NCI-H446 treated with DMSO at 0.1 percent for 48 hours (cell line): ENCODE measurements at places on chromosomes 2 and 18.
A peak's percentile ranks its signal among the peaks of the same experiment; 100 is the strongest.

DNA sequence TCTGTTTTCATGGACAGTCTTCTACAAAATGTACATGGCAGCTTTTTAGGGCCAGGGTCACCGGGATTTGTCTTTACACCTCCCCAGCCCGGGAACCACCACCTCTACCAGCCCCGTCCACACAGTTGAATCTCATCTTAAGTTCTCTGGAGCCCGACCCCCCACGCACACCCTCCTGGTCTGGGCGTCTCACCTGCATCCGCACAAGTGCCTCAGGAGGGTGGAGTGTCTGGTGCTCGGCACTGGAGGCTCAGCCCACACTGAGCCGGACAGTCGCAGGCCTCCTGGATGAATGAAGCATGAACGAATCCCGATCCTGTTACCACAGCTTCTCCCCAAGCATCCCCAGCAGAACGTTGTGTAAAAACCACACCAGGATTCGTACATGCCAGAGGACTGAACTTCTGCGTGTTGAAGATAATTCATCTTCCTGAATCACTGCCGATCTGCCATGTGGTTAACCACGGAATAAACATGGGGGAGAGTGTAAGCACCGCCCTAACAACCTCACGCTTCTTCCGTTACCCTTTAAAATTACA, 162.0 kb downstream of the RTP5 start:
- DNase-seq = no peak

DNA sequence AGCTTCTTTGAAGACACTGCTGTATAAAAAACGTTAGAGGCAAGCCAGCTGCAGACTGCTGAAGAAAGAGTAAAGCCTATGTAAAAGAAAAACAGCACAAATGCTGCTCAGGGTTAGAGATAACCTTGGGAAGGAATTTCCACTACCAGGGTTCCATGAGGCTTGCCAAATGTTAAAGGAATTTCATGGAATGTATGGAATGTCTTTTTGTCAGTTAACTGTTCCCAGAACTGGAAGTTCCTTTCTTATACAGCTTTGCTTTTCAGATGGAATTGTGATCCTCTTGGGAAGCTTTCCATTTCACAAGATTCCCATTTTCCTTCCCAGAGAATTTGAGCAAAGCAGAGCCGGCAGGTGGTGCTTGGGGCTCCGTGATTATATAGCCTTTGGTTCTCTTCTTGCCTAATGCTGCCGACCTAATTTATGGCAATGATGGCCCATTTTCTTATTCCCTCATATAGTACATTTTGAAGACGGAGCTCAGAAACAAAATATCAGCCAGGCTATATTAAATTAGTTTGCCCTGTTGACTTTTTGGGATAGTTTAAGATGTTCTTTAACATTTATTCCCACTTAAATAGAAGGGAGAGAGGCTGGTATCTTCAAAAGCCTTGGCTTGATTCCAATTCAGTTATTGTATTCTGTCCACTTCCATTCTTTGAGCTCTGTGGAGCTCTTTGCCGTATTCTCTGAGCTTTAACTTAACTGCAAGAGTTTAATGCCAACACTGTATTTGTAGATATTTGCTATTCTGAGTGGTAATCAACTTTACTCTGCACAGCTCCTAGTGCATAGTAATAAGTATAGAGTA, 162.3 kb downstream of the PHLPP1 start:
- DNase-seq = peak; percentile 4

DNA sequence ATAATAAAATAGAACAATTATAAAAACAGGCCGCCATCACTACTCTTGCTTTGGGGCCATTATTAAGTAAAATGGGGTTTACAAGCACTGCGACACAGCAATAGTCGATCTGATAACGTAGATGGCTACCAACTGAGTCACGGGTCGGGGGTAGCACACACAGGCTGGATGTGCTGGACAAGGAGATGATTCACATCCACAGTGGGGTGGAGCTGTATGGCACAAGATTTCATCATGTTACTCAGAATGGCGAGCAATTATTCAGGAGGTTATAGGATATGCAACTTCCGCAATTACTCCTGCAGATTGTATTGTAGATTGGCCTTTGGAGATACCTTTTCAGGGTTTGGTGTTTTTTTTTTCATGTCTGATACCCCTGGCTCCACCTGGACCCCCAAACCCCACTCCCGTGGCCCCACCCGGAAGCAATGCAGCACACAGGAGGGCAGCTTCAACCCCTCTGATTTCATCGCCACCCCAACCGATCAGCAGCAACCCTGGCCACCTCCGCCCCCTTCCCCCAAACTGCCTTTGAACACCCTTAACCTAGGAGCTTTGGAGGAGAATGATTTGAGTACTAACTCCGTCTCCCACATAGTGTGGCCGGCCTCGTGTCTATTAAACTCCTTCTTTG, 21.4 kb upstream of the MLPH start:
- DNase-seq = no peak

DNA sequence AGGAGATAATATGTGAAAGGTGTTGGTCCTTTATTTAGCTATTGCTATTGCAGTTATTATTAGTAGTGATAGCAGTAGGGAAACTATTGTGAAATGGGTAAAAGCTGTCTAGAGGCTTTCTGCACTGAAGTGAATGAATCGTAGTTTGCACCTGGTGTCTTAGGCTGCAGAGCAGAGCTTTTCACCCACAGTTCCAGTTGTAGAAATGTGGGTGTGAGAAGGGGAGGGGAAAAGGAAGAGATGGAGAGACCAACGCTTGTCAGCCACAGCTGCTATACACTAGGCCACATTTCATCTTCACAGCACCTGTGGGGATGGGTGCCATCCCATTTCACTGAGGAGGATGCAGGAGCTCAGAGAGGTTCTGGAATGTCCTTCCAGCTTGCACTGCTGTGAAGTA, 50.0 kb downstream of the TRPM8 start:
- DNase-seq = no peak

DNA sequence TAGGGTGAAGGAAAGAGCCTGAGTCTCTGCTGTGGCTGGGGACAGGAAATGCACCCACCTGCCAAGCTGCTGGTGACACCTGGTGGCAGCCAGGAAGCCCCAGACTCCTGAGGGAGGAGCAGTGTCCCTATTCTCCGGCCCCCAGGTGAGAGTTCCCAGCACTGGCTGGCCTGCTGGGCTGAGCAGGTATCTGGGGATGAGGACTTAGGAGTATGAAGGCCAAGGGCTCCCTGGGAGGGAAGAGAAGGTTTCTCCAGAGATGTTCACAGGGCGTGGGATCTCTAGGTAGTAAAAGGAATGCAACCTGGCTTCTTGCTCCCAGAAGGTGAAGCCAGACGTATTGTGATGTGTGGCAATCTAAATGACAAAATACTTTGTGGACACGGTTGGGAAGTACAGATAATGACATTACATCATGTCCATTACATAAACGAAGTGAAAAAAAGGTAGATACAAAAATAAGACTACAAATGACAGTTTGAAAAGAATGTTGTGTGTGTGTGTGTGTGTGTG, 75.8 kb upstream of the SLC1A4 start:
- no peak for DNase-seq
